ENCODE measurements at places on chromosomes 3 and 15.

DNA sequence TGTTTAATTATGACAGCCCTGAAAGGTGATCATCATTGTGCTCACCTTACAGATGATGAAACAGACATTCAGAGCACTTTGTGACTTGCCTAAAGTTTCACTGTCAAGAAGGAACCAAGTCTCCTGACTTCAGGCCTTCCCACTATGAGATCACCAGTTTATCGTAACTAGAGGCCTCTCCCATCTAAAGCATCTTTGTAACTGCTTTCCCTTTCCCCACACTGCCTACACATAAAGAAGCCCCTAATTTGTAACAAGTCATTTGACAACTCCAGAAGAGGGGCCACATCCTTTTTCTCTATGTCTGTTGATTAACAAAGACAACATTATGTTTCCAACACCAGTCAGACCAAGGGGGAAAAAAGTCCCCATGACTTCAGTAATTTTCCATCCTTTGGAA is 1.1 kb downstream of the KLHL6 start:
- DNase-seq, result no peak

DNA sequence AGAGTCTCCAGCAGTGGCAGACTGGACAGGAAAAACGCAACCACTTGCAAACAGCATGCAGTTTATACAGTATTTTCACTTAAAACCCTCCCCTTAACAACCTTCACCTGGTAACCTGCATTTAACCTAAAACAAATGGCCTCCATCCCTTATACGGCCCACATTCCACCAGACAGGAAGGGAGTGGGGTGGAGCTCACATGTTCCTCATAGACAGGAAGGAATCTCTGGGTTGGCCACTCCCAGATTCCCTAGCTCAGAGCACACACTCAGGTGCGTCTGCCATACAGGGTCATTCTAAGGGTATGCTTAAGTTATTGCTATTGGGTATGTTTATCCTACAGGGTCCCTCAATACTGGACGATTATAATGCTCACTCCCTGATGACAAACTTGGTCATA is 16.8 kb upstream of the ABHD2 start:
- no peak for DNase-seq

- DNase-seq, result peak; percentile 10
These were observed 783.6 kb downstream of the PDCD6IP start for GRCh38 chr3:34582055-34582454.

DNA sequence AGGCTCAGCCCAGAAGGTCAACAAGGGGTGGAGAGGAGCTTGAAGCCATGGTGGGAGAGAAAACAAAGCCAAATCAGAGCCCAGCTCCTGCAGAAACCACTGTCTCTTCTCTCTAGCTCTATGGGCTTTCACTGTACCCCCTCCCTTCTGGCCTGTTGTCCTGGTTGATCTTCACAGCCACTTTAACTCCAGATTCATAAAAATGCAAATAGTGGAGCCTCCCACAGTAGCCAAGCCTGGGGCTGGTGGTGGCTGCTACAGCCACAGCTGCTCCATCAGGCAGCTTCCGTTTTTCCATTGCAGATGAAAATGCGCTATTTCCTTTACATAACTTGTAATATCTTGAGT is 20.7 kb upstream of the CAV3 start:
- no peak for DNase-seq

DNA sequence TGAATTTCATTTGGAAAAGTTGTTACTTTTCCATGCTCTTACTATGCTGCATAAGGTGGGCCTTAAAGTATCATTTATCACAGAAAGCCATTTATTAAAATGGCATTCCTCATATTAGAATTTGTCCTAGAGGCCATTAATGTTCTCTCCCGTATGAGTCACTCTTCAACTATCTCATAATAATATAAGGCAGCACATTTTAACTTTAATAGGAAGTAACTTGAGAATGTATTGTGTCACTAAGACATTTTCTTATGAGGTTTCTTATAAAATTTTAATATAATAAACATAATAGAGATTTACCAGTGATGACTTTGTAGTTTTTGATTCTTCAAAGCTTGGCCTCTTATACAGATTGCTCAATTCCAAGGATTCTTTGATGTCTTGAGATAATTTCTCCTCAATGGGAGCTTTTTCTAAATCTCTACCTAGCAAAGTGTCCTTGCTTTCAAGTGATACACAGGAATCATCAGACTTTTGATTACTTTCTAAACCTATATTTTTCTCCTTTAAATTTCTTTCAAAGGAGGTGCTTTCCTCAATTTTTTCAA is 74.7 kb downstream of the ZBBX start:
- DNase-seq, result no peak

DNA sequence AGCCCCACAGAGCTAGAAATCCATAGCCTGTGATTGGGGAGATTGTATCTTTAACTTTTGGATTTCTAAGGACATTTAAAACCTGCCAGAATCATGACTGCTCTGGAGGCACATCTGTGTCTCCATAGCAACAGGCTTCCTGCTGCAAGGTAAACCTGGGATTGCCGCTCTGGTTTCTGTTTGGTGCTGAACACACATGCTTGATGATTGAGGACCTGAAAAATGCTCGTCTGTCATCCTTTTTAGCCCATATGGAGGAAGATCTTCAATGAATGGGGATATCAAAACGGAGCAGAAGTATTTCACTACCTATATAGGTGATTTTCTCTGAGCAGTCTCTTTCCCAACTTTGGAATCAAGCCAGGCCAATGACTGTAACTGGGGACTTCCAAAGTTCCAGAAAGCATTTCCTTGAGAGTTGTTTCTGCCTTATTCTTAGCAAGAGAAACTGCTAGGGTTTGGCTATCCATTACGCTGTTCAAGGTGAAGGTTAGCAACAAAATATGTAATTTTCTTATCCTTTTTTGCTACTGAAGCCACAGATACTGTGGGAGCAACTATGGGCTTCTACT is 96.5 kb upstream of the TNIK start:
- no peak for DNase-seq

DNA sequence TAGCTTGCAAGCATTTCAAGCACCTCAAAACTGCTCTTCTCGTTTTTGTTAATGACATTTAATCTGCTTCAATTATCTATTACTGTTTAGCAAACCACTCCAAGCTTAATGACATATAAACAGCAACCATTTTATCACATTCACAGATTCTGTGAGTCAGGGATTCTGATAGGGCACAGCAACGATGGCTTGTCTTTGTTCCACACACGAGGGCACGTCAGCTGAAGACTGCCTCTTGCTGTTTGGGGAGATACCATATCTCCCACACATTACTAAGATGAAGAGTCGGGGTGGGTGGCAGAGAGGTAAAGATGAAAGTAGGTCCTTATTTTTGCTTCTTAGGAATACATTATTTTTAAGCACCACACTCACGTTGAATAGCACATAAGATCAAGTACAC is 19.3 kb downstream of the CPOX start:
- no peak for DNase-seq

- no peak for DNase-seq
These were observed 58.8 kb downstream of the IL16 start for GRCh38 chr15:81255315-81255957.

DNA sequence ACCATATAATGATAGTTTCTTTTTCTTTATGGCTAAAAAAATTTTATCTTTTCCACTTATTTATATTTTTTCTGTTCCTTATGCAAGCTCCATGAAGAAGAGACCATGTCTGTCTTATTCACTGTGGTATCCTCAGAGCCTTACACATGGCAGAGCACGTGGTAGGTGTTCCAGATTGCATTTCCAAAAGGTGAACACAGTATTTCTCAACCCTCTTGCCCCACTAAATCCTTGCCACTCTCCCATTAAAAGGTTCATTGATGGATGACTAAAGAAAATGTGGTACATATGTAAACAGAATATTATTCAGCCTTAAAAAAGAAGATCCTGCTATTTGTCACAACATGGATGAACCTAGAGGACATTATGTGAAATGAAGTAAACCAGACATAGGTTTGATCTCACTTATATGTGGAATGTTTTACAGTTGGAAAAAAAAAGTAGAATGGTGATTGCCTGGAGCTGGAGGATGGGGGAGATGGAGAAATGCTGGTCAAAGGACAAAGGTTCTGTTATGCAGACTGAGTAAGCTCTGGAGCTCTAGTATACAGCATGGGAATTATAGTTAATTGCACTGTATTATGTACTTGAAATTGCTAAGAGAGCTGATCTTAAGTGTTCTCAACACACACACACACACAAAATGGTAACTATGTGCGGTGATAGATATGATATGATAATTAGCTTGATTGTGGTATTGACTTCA is 266.7 kb downstream of the CNTN3 start:
- no peak for DNase-seq

DNA sequence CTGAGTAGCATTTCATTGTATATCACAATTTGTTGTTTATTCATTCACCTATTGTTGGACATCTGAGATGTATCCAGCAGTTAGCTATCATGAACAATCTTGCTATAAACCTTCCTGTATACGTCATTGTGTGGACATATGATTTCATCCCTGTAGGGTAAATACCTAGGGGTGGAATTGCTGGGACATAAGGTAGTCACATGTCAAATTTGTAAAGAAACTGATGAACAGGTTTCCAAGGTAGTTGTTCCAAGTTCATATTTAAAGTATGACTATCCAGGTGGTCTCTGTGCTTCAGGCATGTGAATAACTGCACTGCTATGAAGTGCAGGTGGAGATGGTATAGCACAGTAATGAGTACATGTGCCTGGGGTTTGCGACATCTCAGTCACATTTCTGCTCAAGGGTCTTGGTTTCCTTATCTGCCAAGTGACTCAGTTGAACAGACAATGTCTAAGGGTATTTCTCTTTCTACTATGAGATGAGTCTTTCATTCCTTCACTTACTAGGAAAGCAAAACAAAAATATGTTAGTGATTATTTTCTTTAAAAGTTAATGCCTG is 229.0 kb upstream of the HES1 start:
- no peak for DNase-seq

DNA sequence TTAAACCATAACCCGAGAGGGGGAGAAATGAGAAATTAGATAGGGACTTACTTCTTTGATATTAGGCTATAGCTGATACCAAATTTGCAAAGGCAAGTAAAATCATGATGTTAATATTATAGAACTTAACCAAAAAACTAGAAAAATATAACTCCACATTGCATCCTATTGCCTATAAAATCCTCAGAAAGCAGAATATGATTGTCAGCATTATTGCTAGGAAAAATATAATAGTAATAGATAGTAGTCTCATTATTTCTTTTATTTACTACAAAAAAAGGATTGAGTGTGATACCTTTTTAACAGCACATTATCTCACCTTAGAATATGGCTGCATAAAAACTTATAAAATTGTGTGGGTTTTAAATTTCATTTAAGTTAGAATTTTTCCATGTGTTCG is 206.5 kb upstream of the CDIN1 start:
- DNase-seq, result no peak

- DNase-seq, result no peak
These were observed 15.3 kb downstream of the HDAC11 start for GRCh38 chr3:13495351-13495813.

DNA sequence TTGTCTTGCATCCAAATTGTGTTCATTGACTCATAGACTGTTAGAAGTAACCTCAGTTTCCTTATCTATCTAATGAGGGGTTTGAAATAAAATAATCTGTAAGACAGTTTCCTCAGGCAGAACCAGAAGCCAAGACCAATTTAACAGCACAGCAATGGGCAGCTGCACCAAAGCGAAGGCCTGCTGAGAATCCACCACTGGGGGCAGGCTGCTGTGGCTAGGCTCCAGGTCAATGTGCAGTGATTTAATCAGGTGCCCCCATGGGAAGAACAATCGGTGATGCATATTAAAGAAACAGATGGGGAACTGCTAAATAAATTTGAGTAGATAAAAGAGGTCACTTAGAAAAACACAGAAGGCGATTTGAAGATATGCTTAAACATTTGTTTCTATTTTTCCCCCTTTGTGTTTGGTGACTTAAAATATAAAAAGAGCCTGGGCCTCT is 28.0 kb upstream of the TMOD3 start:
- peak; percentile 62 for DNase-seq

DNA sequence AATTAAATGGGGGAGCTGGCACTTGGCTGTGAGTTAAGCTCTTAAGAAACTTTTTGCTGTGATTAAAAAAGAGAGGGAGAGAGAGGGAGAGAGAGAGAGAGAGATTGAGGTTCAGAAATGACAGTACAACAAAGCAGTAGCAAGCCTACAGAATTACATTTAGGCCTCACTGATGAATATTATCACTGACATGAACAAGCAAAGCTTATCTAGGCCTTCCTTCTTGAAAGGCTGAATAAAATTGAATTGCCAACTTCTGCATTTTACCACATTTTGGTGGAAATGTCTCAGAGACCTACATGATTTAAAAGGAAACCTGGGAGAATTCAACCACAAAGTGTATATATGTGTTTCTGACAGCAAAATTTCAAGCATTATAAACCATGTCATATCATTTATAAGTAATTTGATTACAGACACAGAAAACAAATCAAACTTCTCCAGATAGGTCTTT is 530.8 kb downstream of the SOX2 start:
- DNase-seq, result no peak

GRCh38 chr3:153414982-153415381 is 253.0 kb downstream of the RAP2B start:
- DNase-seq, result no peak

DNA sequence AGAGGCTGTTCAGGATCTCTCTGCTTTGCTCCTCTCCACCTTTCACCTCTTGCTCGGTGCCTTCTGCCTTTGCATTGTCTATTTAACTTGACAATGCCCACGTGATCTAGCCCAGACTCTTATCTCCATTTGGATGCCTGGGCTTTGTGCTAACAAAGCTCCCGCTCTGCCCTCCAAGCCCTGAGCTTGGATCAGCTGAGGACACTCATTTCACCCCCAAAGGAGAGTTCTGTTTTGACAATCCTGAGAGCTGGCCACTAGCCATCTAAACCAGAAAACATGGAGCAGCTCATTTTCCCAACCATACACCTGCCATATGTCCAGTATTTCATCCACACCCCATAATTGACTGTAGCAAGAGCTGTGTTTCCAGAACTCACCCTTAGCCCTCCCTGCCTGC is 12.8 kb downstream of the GPR176 start:
- no peak for DNase-seq

DNA sequence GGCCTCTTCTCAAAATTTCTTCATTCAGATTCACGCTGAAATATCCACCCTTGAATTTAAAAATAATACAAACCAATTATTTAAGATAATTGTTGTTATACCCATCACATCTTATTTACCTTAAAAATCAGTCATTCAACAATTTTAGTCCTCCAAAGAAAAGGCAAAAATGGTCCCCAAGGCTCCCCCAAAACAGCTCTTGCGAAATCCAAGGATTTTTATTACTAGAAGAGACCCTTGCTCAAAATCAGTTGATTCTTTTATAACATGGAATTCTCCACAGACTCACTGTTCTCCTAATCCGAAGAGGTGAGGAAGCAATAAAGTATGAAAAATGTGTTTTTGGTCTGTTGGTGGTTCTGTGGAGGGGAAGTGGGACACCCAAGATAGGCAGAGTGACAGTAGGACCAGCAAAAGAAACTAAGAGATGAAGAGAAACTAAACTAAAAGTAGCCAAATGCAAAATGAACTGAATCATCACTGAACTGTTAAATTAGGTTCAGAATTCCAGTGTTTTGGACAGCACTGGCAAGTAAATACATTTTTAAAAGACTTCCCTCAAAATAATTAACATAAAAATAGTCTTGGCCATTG is 19.1 kb upstream of the PLCH1 start:
- DNase-seq, result no peak

All from A549 (cell line).